ENCODE measurements at places on chromosomes 6 and 20.
A peak's percentile ranks its signal among the peaks of the same experiment; 100 is the strongest.

DNA sequence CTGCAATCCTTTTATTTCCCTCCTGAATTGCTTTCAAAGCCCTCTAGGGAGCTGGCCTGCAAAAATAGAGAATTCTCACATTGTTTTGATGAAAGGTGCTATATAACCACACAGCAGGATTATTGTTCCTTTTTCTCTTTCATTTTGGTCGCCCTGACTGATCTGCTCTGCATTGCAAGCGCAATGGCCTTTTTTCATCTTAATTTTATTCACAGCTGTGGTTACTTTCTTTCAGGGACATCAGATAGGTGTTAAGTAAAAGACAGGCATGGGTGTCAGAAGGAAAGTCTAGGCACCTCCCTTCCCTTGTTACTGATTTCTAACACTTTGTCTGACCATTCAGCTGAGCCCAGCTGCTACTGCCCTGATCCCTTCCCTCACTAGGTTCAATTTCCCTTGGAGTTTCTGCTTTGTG is 850.5 kb upstream of the MAP3K7 start:
- DNase-seq = no peak

GRCh38 chr6:66094615-66095014 is 387.6 kb upstream of the EYS start:
- DNase-seq = no peak

GRCh38 chr6:134519465-134519864 is 201.6 kb upstream of the SGK1 start:
- no peak for DNase-seq

DNA sequence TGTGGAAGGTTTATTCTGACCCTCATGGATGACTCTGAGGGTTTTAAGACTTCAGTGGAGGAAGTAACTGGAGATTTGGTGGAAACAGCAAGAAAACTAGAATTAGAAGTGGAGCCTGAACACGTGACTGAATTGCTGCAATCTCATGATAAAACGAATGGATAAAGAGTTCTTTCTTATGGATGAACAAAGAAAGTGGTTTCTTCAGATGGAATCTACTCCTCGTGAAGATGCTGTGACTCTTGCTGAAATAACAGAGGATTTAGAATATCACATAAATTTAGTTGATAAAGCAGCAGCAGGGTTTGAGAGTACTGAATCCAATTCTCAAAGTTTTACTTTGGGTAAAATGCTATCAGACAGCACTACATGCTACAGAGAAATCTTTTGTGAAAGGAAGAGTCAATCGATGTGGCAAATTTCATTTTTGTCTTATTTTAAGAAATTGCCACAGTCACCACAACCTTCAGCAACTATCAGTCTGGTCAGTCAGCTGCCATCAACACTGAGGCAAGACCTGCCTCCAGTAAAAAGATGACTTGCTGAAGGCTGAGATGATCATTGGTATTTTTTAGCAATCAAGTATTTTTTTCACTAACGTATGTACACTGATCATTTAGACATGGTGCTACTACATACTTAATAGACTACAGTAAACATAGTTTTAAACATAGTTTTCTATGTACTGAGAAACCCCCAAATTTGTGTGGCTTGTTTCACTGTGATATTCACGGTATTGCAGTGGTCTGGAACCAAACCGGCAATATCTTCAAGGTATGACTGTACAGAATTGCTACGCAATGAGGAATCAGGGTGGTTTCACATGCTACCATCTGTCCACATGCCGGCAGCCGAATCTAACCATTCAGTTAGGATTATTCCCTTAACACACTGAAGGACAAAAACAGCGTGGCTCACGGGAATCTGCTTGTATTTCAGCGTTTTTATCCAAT is 149.0 kb downstream of the MYB start:
- no peak for DNase-seq

DNA sequence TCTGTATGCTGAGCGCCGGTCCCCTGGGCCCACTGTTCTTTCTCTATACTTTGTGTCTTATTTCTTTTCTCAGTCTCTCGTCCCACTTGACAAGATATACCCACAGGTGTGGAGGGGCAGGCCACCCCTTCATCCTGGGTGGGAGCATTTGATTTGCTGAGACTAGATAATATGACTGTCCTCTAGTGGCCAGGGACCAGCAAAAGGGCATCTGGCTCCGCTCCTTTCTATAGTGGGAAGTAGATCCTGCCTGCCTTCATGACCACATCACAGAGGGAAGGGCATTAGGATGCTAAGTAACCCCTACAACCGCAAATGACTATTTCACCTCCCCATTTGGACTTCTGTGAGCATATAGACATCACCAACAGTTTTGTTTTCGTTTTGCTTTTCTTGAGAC is 64.5 kb downstream of the TRMT6 start:
- DNase-seq = no peak

DNA sequence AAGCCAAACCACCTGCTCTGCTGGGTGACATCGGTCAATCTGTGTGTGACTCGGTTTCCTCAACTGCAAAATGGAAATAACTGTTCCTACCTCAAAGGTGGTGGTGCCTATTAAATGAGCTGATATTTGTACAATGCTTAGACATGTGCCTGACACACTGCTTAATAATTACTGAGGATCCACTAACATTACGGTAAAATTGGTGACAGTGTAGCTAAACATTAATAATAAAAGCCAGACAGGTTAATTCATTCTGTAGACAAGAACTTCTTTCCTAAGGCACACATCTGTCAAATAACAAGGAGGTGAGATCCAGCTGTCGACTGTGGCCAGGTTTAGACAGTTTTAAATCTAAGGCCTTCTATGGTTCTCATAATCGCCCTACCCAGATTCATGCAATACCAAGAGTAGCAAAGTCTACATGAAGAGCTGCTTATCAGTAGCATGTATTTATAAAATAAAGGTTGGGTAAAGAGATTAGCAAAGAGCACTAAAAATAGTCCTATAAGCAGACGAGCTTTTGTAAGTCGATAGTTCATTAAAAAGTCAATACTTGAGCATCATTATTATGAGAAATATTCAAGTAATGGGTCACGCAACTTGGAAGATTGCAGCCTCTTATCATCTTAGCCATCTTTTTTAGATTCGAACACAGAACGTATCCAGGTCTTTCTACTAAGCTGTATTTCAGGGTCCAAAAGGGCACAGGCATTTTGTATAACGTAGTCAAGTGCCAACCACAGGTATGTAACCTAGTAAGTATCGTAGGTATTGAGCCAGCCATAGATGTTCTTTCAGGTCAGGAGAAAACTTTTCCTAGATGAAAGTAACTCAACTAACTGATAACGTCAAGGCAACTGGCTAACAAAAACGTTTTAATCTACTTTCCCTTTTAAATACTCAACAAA is 3.2 kb downstream of the CNKSR3 start:
- DNase-seq = no peak

DNA sequence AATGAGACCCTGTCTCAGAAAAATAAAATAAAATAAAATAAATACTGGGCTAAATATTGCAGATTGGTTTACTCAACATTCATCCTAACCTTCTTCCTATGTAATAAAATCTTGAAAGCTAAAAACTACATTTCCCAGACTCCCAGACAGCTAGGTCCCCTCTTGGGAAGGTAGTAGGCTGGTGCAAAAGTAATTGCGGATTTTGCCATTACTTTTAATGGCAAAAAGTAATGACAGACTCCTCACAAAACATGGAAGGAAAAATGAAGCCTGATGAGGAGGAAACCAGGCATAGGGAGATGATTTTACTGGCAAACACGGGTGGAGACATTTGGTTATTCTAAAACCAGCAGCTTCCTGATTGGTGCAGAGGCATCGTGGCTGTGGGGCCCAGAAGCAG is 70.6 kb upstream of the E2F3 start:
- no peak for DNase-seq

DNA sequence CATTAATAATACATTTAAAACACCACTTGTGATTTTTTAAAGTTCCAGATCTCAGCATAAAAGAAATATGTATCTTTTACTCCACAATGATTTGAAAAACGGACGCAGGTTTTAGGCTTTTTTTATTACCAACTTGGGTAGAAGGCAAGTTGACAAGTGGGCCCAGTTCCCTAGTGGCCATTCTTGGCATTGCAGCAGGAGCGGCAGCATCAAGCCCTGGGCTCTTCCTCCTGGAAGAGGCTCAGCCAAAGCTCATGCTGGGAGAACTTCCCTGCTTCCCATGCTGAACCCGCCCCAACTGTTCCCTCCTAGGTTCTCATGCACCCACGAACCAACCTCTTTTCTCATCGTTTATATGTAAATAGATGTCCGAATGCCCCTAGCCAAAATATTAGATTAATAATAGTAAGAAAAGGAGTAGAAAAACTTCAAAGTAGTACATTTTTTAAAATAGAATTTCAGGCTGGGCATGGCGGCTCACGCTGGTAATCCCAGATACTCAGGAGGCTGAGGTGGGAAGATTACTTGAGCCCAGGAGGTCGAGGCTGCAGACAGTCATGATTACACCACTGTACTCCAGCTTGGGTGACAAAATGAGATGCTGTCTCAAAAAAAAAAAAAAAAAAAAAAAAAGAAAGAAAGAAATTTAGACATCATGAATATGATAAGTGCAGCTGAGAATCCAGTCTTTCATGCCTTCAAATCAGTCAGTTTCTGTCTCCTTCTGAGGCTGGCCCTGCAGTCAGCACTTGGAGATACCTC is 18.2 kb upstream of the MYB start:
- peak; percentile 28 for DNase-seq

GRCh38 chr20:53597521-53598120 is 4.0 kb upstream of the ZNF217 start:
- no peak for DNase-seq

DNA sequence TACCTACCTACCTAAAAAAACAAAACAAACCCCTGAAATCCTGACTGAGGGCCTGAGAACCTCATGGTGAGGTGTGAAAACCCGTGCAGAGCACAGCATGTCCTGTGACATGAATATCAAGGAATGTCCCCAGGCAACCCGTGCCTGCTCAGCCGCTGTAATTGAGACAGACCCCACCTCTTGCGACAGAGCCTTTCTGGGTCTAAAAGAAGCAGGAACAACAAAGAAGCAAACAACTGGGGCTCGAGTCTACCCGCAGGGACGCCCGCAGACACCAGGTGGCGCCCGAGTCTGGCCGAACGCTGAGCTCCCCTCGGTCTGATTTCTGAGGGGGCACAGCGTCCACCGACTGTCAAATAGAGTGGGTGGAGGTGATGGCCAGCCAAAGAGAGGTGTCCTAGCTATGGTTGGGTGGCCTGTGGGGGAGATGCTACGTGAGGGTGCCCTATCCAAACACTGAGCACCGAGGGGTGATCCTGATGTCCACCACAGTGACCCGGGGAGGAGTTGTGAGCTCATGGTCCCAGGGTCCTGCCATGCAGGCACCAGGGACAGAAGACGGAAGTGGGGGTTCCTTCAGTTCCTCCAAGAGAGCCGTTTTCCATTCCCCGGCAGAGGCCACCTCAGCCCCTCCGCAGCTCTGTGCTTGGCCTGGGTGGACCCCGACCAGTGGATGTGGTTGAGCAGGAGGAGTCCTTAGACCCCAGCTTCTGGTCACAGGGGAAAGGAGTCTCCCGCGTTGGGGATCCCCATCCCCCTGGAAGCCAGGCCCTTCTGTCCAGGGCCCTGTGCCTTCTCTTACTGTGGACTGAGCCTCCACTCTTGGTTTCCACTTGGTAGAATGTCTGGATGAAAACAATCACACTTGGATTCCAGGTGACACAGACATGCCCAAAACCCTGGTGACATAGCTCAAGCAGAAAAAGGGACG is 268.2 kb downstream of the CDC5L start:
- peak; percentile 78 for DNase-seq

DNA sequence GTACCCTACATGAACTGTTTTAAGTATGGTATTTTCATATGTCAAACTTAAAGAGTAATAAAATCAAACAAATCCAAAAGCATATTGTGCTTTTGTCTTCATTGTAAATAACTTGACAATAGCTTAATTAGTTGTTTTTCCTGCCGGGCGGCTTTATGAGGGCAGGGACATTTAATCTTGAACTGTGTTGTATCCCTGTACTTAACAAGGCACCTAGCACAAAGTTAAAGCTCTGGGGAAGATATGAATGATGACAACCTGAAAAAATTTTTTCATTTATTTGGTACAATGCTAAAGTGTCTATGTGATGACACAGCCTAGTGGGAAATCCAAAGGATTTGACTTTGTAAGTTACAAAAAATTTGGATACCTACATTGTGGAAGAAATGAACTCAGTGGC is 502 bp upstream of the HACE1 start:
- no peak for DNase-seq

- no peak for DNase-seq
These were observed 27.8 kb downstream of the SAYSD1 start for GRCh38 chr6:39087197-39087596.

GRCh38 chr20:56609321-56609720 is 19.8 kb upstream of the TFAP2C start:
- DNase-seq = no peak

- no peak for DNase-seq
These were observed 57.8 kb downstream of the AGPAT4 start for GRCh38 chr6:161215876-161216615.

DNA sequence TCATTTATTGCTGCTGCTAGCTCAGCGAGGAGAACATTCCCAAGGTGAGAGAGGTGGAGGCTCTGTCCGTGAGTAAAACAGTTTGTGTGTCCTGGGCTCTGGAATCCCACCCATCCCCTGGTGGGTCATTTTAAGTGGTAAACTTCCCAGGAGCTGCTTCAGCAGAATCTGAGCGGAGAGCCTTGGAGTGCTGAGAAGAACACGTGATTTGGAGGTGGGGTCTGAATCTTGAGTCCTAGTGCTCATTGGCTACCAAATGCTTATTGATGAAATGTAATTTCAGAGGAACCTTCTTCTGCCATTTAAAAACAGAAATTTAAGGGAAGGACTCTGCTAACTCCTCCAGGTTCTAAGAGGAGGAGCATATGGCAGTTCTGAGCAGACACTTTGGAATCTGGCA is 132.4 kb downstream of the CDH26 start:
- DNase-seq = no peak

GRCh38 chr6:37699138-37699766 is 1.6 kb upstream of the MDGA1 start:
- no peak for DNase-seq

GRCh38 chr6:26021350-26022131 is 58.9 kb downstream of the TRIM38 start:
- peak; percentile 79 for DNase-seq
